CD8-positive, alpha-beta T cell (primary cell): ENCODE measurements at places on chromosomes 6 and 20. TPM values are rescaled to one million over a fixed set of nuclear protein-coding genes. Genes with fewer than 3 reads are reported as not detected.

NHSL1 gene
- total RNA-seq = not detected

MATN4 gene
- total RNA-seq = not detected

SLC22A1 gene
- total RNA-seq = 0.67 TPM

KIAA1586 gene
- total RNA-seq = 13.1 TPM

SCGN gene
- total RNA-seq = not detected

GRCh38 chr20:7459083-7459482, 481.2 kb downstream of the HAO1 start:
- DNase-seq = no peak

GRCh38 chr20:49583669-49584417, 15.9 kb upstream of the PTGIS start:
- DNase-seq = no peak
